Activated CD4-positive, alpha-beta T cell treated with anti-CD3 and anti-CD28 coated beads, Interleukin-2, amount 50 U/mL, for 1 hour (primary cell): ENCODE measurements at places on chromosomes 2 and 18.

- no peak for DNase-seq
These were observed 228.5 kb downstream of the GLI2 start for GRCh38 chr2:120963997-120964705.

DNA sequence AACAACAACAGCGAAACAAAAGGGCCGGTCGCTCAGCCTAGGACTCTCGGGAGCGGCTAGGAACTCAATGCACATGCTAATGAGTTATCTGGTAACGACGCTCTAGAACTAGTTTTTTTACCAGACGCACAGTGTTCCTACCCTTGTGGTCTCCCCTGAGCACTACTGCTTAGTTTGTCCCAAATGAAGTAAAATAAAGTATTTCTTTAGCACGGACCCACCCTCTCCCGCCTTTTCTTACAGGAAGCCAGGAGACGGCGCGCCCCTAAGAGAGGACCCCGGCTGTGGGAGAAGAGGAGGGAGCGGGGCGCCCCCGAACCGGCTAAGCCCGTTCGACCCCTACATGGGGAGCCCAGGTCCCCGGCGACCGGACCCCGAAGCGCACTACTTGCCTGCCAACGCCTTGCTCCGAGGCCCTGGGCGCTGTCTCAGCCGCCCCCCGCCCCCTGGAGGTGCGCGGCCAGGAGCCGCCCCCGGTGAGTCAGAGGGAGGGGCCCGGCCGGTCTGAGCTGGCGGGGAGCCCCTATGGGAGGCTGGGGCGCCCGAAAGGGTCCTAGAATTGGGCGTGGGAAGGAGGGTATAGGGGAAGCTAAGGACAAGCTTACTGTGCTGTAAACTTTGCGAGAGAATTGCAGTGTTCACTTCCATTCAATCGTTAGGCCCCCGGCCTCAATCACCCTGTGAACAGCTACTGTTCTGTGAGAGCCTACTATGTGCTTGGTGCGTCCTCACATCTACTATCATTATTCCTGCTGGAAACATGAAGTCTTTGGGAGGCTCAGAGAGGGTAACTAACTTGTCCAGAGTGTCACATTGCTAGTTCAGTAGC lies 3.6 kb upstream of the CAPG start:
- DNase-seq = no peak

DNA sequence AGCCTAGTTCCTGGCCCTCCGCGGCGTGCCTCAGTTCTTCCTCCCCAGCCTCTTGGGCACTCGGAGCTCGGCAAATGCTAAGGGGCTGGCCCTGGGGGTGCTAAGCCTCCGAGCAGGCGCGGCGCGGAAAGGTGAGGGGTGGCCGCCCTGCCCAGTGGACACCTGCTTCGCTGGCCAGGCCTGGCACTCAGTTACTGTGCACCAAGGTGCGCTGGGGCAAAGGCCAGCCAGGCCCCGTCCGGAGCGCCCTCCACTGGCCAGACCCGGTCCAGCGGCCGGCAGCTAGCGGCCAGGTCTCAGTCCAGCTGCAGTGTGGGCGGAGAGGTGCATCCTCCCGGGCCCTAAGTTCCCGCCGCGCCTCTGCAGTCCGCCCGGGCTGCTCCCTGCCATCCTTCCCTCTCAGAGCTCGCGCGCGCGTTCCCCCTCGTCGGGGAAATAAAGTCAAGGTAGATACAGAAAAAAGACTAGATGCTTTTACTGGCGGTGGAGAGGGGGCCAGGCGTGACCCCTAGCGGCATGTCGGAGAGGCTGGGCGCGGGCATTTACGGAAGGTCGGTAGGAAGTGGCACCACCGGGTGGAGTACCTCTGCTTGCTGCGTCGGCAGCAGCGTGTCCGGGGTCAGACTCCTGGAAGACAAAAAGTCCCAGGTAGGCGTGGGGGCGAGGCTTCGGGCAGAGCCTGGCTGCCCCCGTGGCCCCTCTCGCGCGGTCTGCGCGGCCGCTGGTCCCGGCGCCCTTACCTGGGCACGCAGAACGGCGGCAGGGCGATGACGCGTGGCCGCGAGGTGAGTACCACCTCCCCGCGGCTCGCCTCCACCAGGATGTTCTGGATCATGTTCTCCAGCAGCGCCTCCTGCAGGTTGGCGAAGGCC lies 9.4 kb upstream of the CRYBA2 start:
- peak; percentile 49 for DNase-seq

- no peak for DNase-seq
These were observed 6.1 kb upstream of the NCL start for GRCh38 chr2:231470246-231470900.

DNA sequence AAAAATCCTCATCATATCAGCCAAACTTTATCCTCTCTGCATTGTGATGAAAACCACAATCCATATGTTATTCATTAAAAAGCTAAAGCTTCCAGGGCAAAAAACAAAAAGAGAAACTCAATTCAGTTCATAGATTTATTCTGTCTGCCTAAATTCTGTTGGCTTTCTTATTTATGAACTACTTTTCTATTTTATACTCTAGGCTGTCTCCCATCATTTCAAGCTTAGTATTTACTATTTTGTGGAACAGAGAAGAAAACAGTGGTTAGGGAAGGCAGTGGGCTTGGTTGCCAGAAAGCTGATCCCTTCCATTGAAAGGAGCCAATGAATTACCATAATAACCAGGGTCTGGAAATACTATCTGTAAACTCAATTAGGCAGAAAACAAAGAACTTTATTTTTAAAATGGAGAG lies 71.8 kb downstream of the RAPH1 start:
- no peak for DNase-seq
